ENCODE measurements at places on chromosomes 6 and 20.

DNA sequence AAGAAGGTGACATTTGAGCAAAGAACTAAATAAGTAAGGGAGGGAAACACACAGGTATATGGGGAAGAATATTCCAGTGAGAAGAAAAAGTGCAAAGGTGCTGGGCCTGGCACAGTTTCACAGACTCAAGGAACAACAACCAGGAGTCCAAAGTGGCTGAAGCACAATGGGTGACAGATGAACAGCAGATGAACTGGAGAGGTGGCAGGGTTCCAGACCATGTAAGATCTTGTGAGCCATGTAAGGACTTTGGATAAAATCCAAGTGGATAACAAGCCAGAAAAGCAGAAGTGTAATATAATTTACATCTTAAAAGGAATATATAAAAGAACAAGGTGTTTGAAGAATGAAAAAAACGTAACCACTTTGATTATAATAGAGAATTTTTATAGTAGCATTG lies 87.9 kb downstream of the MMS22L start:
- no peak for DNase-seq

DNA sequence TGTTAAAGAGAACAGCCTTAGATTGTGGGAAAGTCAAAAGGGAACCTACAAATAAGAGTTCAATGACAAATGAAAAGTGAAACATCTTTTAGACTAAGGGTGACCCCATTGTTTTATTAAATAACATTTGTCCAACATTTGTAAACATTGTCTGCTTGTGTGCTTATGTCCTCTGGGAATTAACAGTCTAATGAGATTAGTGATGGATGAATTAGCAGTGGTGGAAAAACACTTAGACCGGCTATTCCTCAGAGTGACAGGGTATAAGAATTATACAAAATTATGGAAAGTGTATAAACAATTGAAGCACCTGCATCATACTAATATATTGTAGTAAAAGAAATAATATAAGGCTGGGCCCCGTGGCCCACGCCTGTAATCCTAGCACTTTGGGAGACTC lies 29.3 kb upstream of the HFE start:
- no peak for DNase-seq

DNA sequence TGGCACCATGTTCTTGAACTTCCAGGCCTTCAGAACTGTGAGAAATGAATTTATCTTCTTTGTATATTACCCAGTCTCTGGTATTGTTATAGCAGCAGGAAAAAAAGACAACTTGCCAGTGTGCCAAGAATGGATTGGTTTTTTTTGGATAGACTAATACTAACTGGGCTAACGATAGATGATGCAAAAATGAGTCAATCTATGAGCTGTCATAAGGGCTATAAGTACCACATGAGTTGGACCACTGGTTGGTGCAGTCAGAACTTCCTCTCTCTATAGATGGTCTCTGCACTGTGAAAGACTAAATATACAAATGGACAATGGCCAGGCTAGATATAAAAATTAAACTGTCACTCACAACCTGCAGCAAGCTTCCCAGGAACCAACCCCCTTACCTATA lies 87.6 kb upstream of the COL21A1 start:
- no peak for DNase-seq

DNA sequence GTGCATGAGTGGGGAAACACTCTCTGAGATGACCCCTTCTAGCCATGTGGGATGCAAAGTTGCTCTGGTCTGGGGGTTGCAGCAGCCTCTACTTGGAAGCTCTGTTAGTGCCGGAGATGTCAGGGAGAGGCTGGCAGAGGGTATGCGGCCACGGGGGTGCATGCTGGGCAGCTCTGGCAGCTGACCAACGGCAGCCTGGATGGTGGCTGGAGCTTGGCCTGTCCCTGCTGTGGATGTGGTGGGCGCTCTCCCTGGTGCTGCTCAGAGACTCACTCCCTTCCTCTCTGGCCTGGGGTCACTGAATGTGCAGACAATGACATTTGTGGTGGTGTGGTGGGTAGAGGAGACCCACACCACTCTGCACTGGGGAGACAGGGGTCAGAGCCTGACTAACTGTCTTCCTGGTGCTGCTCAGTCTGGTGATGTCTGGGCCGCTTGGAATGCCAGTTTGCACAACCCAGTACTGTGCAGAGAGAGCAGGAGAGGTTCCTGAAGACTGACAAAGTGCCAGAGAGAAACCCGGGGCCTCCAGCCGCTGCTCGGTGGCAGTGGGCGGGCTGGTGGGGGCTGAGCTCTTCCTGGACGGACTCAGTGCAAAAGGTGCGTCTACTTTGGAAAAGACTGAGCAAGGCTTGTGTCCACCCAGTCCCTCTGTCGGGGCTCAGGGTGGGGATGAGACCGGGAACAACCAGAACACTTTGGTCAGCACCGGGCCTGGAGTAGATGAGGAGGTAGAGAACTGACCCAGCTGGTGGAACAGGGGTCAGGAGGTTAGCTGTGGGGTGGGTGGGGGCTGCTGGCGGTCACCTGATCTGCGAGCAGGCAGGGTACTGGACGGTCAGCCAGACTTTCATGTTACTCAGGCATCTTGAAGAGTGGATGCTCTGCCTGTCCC lies 2.7 kb downstream of the MYT1 start:
- DNase-seq = no peak

DNA sequence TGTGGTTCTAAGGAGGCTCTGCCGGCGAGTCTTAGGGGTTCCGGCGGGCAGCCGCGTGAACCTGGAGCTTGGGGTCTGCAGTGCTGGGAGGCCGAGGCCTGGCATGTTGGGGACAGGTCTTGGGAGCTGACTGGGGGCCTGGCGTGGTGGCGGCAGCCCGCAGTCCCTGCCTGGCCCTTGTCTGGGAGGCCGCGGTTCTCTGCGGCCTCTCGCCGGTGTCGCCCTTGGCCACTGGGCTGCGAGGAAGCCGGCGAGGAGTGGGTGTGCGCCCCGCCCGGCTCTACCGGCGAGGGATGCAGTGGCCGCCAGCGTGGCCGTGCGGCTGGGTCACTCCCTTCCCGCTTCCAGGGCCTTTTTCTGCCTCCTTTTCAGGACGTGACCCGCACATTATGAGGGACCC lies 36.3 kb downstream of the IGF2R start:
- DNase-seq = no peak

GRCh38 chr6:150756173-150756572 lies 109.3 kb upstream of the MTHFD1L start:
- peak; percentile 69 for DNase-seq

DNA sequence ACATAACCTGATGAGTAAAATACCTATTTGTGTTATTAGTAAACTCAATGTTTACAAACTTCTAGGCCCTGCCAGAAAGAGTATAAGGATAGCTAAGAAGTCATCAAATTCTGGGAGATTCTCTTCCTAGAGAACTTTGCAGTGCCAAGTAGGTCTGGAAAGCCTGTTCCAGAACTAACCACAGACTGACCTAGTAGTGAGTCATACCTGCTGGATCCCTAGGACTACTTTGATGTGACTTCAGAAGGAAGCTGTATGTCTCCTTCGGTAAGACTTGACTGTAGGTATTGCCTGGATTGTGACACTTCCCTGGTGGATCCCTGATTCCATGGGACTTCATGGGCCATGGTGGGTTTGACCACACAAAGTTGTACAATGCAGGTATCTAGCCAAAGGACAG lies 131.7 kb downstream of the DNAH8 start:
- no peak for DNase-seq

DNA sequence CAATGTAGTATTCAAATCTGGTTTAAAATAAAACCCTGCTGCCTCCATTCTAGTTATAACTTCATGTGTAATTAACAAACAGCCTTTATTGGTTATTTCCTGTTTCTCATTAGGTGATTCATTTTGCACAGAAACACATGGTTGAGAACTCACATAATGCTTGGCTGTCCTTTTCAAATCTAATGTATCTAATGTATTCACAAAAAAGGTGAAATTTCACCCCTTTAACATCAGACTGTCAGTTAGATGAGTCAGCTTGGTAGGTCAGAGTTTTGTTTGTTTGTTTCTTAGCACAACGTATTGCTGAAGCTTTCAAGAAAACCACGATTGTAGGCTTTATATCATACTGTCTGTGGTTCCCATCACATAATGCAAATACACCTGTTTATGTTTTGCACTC lies 78.7 kb upstream of the TMEM30A start:
- no peak for DNase-seq

GRCh38 chr6:130314271-130314670 lies 51.5 kb upstream of the TMEM200A start:
- DNase-seq = no peak

GRCh38 chr6:36977470-36977941 lies 8.5 kb downstream of the MTCH1 start:
- DNase-seq = no peak

DNA sequence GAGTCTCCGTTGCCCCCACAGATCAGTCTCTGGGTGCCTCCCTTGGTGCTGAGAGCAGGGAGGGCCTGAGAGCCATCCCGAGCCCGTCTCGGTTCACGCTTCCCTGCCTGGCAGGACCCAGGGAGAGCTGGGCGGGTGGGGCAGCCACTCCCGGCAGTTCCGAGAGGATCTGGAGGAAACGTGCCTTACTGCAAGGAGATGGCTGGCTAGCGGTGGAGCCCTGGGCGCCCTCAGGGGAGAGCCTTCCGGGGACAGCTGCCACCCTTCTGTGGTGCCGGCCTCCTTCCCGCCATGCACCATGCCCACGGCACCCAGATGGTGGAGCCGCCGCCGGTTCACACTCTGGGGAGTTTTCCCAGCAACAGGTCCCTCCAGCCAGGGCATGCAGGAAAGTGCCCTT lies 45.8 kb upstream of the SLCO4A1 start:
- DNase-seq = no peak

- no peak for DNase-seq
These were observed 326.1 kb downstream of the PRL start for GRCh38 chr6:21970569-21971300.

GRCh38 chr20:60427516-60427915 lies 469.3 kb downstream of the CDH26 start:
- no peak for DNase-seq

GRCh38 chr6:37897818-37898515 lies 78.4 kb downstream of the ZFAND3 start:
- no peak for DNase-seq
